CD14-positive monocyte (primary cell): ENCODE measurements at places on chromosomes 4 and X. TPM values are rescaled to one million over a fixed set of nuclear protein-coding genes. Genes with fewer than 3 reads are reported as not detected.
A peak's percentile ranks its signal among the peaks of the same experiment; 100 is the strongest.

DNA sequence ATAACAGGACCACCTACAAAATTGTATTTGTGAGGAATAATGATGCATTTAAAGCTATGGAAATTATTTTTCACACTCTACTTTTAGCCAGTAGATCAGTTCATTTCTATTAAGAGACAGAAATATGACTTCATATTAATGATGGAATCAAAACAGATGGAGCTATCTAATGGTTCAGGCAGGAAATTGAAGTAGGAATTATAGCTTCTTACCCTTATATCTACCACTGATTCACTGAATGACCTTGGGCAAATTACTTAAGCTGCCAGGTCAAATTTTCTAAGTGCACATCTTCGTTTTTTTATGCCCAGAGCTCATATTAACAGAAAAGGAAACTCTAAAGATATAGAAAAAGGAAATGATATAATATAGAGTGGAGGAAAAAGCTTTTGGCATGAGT is 323.1 kb downstream of the PCDH10 start:
- DNase-seq = no peak

DNA sequence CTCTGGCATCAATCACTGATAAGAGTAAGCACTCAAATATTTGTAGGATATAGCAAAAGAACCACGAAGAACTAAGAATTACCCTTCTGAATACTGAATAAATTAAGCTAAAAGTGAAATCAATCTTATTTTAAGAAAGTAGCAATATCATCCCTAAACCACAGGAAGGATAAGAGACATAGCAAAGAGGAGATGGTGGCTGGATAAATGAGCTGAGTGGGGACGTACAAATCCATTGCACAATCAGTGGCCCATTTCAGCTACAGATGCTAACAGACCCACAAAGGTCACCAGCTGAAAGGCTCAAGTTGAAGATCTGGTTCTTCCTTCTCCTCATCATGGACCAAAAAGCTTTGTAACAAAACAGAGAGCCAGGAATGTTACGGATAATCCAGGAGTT is 77.1 kb downstream of the SLC9A7 start:
- no peak for DNase-seq

GRCh38 chrX:30881797-30882196 is 7.3 kb downstream of the TAB3 start:
- DNase-seq = no peak

DNA sequence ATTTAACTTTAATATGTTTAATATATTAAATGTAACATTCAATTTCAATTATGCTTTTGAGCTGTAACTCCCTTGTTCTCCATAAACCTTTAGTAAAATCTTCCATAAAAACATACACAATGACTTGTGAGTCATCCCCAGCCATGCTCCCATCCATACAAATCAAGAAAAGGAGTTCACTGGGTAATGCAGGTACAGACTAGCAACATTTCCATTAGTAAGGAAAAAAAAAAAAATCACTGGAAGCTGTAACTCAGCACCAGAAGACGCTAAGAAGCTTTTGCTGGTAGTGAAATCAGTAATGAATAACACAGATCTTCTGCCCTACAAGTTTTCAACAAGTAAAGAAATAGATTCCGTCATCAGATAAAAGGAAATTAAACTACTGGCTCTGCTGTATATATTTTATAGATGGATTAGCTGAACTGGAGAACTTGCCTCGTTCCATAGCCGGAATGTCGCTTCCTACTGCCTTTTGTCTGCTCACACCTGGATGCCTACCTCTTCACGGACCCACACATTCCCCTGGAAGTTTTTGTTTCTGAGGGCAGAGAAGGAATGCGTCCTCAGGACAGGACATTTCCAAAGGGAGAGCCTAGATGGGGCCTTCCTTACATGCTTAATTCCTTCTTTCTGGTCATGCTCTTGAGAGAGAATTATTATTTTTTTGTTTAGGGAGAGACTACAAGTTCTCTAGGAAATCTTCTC is 298.4 kb upstream of the ANKRD50 start:
- no peak for DNase-seq

DNA sequence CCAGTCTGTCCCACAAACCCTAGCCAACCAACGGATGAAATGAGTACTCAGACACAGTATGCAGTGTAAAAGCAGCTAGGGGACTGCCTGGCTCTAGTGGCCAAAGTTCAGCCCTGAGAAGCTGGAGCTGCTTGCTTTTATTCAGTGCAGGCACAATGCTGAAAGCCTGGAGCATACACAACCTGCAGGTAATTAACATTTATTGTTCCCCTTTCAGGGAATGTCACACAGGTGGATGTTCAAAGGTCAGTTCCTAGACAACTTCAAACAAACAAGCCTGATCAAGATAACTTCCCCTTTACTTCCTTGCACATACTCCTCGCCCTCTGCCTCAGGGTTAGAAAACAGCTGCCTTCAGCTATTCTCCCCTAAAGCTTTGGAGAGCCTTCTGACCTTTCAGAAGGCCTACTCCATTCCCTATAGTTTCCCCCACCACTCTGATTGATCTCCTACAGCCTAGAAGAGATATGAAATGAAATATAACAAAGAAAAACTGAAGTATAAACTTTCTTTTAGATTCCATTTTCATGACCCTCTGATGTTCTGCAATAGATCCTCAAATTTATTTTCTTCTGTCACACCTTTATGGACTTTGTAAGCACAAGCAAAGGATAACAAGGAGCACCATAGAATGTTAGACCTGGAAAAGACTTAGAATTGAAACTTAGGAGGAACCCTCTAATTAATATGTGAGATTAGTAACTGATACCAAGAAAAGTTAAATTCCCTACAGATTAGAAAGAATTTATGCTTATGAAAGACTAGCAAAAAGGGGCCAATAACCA is 6.8 kb upstream of the DCAF8L1 start:
- DNase-seq = no peak

GRCh38 chrX:39298821-39299220 is 497.6 kb downstream of the MID1IP1 start:
- DNase-seq = no peak

Gene WDR1
- polyA plus RNA-seq = 243 TPM

DNA sequence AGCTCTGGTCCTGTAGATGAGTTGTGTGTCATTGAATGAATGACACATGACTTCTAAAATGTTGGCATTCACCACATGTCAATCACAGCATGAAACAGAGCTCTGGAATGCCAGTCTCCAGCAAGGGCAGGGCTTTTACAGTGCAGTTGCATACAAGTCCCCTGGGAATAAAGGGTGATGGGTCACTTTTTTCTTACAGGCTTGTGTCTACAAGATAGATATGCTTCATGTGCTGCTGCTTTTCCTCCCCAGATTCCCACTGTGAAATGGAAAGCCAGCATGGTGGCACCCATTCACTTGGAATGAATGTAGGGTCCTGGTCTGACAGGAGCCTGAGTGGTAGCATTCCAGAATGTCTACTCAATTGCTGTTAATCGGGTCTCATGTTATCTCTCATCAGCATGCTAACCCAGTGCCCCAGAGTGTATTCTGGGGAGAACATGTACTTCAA is 159.1 kb upstream of the KIT start:
- DNase-seq = no peak

Gene ARHGEF6
- 51.4 TPM for polyA plus RNA-seq

Gene CD40LG
- polyA plus RNA-seq = not detected in 2 replicates

DNA sequence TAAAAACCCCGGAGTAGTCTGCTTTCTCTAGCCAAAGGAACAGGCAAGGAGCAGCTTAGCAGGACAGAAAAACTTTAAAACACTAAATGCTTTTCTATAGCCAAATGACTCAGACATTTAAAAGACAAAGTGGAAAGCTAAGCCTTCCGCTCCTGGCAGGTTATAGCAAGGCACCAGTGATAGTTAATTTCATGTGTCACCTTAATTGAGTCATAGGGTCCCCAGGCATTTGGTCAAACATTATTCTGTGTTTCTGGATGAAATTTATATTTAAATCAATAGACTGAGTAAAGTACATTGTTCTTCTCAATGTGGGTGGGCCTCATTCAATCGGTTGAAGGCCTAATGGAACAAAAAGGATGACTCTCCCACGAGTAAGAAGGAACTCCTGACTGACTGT is 885.7 kb upstream of the ADGRL3 start:
- DNase-seq = no peak

DNA sequence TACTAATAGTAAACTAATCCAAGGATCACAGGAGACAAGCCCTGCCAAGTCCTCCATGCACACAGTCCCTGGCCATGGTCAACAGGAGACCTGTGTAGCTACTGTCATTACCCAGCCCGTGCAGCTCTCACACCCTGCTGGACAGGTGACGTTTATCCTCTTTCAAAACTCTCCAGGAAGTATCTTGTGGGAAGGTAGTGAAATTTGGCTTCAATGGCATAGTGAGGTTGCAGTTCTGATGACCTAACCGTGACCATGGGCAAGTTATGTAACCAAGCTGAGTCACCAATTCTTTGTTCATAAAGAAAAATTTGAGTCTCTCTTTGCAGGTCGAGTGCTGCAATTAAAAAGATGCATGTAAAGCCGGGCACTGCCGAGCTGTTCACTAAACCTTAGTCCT is 11.3 kb upstream of the SLC2A9 start:
- DNase-seq = peak; percentile 92

GRCh38 chr4:5030221-5030620 is 11.0 kb upstream of the CYTL1 start:
- DNase-seq = no peak

DNA sequence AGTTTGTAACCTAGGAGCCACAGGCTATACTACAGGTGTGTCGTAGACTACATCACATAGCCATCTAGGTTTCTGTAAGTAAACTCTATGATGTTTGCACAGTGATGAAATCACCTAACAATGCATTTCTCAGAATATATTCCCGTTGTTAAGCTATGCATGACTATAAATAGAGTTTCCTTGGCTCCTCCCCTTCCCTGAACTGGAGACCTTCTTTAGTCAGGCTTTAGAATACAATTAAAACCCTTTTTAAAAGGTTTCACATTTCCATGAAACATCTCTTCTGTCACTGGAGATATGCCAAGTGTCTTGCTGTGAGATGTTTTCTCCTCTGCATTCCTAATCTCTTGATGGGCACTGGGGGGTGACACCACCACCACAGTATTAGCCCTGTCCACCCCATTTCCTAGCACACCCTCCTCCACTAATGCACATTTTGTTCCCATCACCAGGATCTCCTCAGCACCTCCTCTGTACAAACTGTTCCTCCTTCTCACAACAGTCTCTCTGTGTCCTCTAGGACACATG is 334.6 kb upstream of the CPEB2 start:
- DNase-seq = no peak

Gene RTL5
- polyA plus RNA-seq = 0.59 TPM
